ENCODE measurements at places on chromosomes 3 and 15. TPM values are rescaled to one million over a fixed set of nuclear protein-coding genes. Genes with fewer than 3 reads are reported as not detected.

The GABRR3 gene
- not detected for total RNA-seq

The TMCO5A gene
- not detected for total RNA-seq

The WDR5B gene
- total RNA-seq = 5.0 TPM

The IGSF11 gene
- total RNA-seq = 0.09 TPM

The SLC28A2 gene
- not detected for total RNA-seq

The GPR15 gene
- total RNA-seq = not detected

The ATRIP gene
- 3.6 TPM for total RNA-seq

The IVD gene
- total RNA-seq = 38.5 TPM

The PLAAT1 gene
- not detected for total RNA-seq

The RAB43 gene
- 8.1 TPM for total RNA-seq

The KCNMB2 gene
- total RNA-seq = not detected

The PTPRG gene
- 32.6 TPM for total RNA-seq

The LCMT2 gene
- total RNA-seq = 9.1 TPM

The COL8A1 gene
- 18.3 TPM for total RNA-seq

The FANCD2OS gene
- not detected for total RNA-seq

The NEIL1 gene
- total RNA-seq = 6.3 TPM

The ZCWPW2 gene
- total RNA-seq = 1.1 TPM

The PSTPIP1 gene
- not detected for total RNA-seq

The GOLGA6B gene
- under 0.01 TPM for total RNA-seq

The C3orf85 gene
- total RNA-seq = not detected

The SLC9A9 gene
- 65.9 TPM for total RNA-seq

The HRH1 gene
- total RNA-seq = 38.1 TPM

The KBTBD13 gene
- not detected for total RNA-seq

The EPHB3 gene
- total RNA-seq = 15.5 TPM

The GPR160 gene
- not detected for total RNA-seq

The RAB11A gene
- 70.1 TPM for total RNA-seq

The NR2F2 gene
- total RNA-seq = 13.2 TPM

The RARB gene
- total RNA-seq = 11.7 TPM

The MYO5C gene
- 0.16 TPM for total RNA-seq

The GOLGA6D gene
- under 0.01 TPM for total RNA-seq

The GMPS gene
- 32.7 TPM for total RNA-seq

The KBTBD12 gene
- not detected for total RNA-seq

The VIPR1 gene
- total RNA-seq = not detected

The MEF2A gene
- total RNA-seq = 22.5 TPM

The GPR62 gene
- not detected for total RNA-seq

The KAT2B gene
- 8.7 TPM for total RNA-seq

The ATP13A5 gene
- total RNA-seq = not detected

The GOLGA8S gene
- total RNA-seq = under 0.01 TPM

The MRPS11 gene
- total RNA-seq = 38.1 TPM

The SLC12A1 gene
- total RNA-seq = not detected

The FSD2 gene
- total RNA-seq = not detected

The NANOGP8 gene
- not detected for total RNA-seq
